ENCODE measurements at places on chromosomes 12 and 14.
A peak's percentile ranks its signal among the peaks of the same experiment; 100 is the strongest.

DNA sequence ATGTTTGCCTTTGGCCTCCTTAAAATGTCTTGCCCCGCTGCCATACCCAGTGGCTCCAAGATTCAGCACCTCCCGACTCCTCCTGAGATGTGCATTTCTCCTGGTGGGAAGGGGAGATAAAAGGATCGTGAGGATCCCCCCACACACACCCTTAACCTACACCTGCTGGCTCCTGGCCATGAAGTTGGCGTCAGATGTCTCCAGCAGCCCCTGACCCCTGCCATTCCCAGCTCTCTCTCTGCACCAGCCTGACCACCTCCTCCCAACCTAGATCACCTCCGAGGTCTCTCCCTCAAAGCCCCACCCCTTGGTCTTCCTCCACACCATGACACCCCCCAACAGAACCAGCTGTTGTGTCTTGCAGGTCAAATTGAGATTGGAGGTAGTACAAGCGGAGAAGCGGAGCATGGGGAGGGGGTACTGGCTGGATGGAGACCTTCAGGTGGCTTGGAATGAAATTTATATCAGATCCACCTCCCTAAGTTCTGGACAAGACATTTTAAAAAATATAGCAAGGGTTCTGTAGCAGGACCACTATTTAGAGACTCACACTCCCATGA is 151.1 kb upstream of the FKBP4 start:
- DNase-seq, result no peak

DNA sequence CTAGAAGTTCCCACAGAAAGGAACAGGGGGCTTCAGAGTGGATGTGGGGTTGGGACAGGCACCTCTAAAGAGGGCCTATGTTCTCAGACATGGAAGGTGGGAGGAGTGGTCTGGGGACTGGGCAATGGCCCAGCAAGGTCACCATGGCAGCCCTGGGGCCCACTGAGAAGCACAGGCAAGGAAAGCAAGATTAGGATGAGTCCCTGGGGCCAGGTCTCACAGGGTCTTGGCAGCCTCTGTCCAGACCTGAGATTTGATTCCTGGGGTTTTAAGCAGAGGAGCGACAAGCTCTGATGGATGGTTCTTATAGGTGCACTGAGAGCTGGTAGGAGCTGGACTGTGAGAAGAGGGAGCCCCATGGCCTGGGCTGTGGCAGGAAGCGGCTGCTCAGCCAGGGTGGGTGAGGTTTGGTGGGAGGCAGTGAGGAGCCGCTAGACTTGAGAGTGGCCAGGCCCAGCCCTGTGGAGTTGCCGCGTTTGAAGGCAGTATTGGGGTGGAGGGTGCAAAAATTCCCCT is 44.0 kb downstream of the DLK1 start:
- DNase-seq, result no peak

DNA sequence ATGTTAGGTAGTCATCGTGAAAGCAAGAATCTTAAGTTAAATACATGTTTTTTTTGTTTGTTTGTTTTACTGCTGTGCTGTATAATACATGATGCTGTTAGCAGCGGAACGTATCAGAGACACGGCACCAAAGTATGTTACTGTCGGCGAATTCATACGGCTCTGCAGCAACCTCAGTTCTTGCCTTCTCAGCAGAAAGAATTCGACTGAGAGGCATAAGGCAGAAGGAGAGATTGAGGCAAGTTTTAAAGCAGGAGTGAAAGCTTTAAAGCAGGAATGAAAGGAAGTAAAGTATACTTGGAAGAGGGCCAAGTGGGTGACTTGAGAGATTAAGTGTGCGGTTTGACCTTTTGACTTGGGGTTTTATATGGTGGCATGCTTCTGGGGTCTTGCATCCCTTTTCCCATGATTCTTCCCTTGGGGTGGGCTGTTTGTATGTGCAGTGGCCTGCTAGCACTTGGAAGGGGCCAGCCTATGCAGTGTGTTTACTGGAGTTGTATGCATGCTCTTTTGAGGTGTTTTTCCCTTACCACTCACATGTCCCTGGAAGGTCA is 23.7 kb downstream of the LEMD3 start:
- no peak for DNase-seq

GRCh38 chr14:32313844-32314376 is 15.2 kb upstream of the AKAP6 start:
- no peak for DNase-seq

GRCh38 chr12:42166501-42166900 is 21.8 kb upstream of the GXYLT1 start:
- no peak for DNase-seq

DNA sequence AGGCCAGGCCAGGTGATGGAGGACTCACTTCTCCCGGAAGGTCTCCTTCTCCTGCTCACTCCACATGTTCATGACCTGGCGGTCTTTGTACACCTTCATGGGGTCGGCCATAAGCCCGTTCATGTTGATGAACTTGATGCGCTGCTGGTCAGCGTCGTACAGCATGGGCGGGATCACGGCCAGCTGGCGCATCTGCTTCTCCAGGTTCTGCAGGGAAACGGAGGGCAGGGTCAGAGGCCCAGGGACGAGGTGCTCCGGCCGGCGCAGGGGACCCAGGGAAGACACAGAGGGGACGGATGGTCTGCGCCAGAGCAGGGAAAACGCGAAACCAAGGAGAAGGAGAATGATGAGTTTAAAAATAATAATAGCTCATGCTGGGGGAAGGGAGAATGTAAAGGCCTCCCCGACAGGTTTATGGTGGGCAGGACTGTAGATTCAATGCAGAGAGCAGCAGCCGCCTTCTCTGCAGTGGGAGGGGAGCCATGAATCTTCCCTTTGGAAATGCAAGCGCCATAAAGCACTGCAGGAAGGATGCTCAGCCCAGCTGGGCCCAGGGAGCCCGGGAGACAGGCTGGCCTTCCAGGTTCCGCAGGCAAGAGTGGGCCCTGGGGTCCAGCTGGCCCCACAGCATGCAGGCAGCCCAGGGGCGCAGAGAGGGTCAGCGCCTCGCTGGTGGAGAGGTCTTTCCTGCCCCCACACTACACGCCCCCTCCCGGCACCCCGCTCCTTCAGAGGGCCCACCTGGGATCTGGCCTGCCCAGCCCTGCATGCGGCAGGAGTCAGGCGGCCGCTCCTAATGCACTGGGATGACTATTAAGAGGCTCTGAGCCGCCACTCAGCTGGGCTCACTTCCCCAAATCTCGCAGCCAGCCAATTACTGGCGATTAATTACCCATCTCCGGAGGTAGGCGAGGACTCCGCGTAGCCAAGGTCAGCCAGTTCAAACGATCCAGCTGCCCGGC is 132.0 kb downstream of the RFLNA start:
- no peak for DNase-seq

DNA sequence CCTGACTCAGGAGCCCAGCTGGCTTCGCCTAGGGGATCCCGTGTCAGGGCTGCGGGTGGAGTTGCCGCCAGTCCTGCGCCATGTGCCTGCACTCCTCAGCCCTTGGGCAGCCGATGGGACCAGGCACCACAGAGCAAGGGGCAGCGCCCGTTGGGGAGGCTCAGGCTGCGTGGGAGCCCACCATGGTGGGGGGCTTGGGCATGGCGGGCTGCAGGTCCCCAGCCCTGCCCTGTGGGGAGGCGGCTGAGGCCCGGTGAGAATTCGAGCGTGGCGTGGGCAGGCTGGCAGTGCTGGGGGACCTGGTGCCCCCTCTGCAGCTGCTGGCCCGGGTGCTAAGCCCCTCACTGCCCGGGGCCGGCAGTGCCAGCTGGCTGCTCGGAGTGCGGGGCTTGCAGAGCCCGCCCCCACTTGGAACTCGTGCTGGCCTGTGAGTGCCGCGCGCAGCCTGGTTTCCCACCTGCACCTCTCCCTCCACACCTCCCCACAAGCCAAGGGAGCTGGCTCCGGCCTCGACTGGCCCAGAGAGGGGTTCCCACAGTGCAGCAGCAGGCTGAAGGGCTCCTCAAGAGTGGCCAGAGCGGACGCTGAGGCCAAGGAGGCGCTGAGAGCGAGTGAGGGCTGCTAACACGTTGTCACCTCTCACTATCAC is 135.1 kb upstream of the SEL1L start:
- DNase-seq, result no peak

GRCh38 chr12:2306735-2307134 is 253.9 kb downstream of the CACNA1C start:
- DNase-seq, result no peak

DNA sequence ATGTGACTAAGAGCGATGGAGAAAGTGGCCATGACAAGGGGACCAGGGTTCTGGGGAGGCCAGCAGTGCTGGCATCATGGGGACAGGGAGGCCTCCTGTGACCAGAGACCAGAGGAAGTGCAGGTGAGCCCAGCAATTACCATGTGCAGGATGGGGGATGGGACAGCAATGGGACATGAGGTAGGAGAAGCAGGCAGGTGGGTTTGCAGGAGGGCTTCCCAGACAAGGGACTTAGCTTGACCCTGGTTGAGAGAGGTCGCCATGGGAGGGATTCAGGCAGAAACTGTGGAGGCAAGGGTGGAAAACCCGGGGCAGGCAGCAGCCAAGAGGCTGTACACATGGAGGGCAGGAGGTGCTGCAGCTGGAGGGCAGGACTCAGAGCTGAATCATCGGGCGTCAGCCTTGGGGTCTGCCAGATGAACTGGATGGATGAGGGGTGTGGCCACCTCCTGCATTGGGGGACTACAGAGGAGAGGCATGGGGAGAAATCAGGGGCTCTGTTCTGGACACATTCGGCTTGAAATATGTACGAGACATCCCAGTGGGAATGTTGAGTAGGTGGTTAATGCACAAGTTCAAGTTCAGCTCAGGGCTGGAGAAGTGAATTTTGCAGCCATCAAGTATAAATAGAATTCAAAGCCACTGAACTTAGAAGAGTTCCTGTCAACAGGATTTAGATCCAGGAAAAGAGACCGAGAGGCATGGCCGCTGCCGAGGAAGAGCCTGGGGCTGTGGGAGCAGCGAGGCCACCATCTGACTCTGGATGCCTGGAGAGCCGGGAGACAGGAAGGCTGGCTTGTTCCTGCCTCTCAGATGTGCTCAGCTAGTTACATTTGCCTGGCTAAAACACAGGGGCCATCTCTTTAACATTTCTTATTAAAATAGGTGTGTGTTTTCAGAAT is 36.6 kb downstream of the SFSWAP start:
- no peak for DNase-seq

DNA sequence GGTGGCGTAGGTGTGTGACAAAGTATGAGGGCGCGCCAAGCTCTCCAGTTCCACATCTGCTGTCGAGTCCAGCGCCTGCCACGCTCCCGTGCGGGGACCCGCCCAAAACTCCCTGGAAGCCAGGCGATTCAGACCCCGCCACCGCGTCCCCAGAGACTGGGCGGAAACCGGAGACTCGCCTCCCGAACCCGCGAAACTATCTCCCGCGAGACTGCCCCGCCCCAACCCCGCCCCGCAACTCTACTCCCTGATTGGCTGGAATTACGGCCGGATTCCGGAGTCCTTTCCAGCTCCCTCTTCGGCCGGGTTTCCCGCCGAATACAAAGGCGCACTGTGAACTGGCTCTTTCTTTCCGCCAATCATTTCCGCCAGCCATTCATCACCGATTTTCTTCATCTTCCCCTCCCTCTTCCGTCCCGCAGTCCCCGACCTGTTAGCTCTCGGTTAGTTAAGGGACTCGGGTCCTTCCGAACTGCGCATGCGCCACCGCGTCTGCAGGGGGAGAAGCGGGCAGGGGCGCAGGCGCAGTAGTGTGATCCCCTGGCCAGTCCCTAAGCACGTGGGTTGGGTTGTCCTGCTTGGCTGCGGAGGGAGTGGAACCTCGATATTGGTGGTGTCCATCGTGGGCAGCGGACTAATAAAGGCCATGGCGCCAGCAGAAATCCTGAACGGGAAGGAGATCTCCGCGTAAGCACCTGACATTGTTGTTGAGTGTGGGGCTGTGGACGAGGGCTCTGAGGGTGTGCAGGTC is at the start of gene MTHFD1:
Gene MTHFD1 (plus strand): TSS at position 572 of the 751 bp plus-strand sequence. CDS start 75 bp downstream, at position 647.
- DNase-seq, result peak; percentile 99

DNA sequence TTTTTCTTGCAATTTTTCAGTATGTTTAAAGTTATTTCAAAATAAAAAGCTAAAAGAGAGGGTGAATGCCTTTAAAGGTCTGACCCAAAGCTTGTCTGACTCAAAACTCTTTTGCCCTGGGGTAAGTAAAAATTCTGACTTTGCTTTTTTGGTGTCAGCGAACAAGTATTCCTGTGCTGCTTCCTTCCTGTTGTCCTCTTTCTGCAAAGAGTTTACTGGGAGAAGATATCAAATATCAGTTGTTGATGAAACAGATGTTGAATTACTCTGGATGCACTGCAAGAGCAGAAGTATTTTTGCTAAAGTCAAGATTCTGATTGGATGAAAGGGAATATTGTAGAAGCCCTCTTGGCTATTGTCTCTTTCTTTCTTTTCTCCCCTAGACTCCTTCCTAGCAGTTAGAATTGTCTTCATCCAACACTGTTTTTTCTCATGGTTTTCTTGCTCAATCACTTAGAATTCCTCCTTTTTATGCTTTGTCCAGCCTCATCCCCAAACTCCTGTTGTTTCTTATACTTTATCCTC is 62.0 kb downstream of the DACT1 start:
- DNase-seq, result no peak

- no peak for DNase-seq
Measured at GRCh38 chr12:39122562-39123204, 217.3 kb upstream of the CPNE8 start.

- no peak for DNase-seq
Measured at GRCh38 chr12:98863167-98863566, 218.1 kb downstream of the APAF1 start.

DNA sequence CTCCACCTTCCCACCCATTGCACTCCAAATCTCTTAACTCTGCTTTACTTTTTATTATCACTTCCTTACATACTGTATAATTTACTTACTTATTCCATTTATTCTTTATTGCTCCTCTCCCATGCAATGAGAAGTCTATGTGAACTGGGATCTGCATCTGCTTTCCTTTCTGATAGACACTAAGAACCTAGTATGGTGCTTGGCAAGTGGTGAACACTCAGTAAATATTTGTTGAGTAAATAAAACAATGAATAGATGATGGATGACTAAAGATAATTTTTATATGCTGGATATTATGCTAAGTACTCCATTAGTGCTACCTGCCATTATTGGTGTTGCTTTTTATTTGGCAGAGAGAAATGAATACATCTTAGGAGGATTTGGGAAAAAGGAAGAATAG is 151.0 kb downstream of the TPH2 start:
- no peak for DNase-seq

DNA sequence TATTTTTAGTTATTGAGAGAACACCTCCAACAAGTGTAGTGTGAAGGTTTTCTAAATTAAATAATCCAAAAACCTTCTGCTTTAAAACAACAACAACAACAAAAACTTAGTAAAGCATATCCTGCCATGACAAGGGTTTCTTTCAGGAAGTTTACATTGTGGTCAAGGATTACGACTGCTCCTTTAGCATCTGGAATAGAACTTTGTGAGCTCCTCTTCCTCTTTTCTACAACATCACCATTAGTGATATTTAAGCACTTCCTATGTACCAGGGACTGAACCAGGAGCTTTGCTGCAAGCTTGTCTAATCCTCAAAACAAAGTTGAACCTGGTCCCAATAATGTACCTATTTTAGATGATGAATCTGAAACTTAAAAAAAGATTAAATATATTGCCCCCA is 315.4 kb upstream of the KITLG start:
- DNase-seq, result no peak

- DNase-seq, result no peak
Measured at GRCh38 chr12:53624458-53624857, 1.7 kb downstream of the ATF7 start.

- DNase-seq, result no peak
Measured at GRCh38 chr12:97162173-97162572, 255.1 kb downstream of the NEDD1 start.

GRCh38 chr14:100576091-100577085 is 10.8 kb downstream of the BEGAIN start:
- DNase-seq, result no peak

Data from activated CD4-positive, alpha-beta T cell treated with anti-CD3 and anti-CD28 coated beads, Interleukin-2, Interleukin-4, amounts not matched to agents 100 ng/mL and 50 ng/mL, durations not matched to agents 16 hours and 8 hours (primary cell).